Fibroblast of the aortic adventitia (primary cell): ENCODE measurements at places on chromosomes 12 and 14. TPM values are rescaled to one million over a fixed set of nuclear protein-coding genes. Genes with fewer than 3 reads are reported as not detected.

- no peak for DNase-seq
Observed at GRCh38 chr14:39180553-39180952, 5.5 kb downstream of the PNN start.

The FLRT2 gene
- 48.6 and 72.3 TPM in 2 replicates for total RNA-seq

DNA sequence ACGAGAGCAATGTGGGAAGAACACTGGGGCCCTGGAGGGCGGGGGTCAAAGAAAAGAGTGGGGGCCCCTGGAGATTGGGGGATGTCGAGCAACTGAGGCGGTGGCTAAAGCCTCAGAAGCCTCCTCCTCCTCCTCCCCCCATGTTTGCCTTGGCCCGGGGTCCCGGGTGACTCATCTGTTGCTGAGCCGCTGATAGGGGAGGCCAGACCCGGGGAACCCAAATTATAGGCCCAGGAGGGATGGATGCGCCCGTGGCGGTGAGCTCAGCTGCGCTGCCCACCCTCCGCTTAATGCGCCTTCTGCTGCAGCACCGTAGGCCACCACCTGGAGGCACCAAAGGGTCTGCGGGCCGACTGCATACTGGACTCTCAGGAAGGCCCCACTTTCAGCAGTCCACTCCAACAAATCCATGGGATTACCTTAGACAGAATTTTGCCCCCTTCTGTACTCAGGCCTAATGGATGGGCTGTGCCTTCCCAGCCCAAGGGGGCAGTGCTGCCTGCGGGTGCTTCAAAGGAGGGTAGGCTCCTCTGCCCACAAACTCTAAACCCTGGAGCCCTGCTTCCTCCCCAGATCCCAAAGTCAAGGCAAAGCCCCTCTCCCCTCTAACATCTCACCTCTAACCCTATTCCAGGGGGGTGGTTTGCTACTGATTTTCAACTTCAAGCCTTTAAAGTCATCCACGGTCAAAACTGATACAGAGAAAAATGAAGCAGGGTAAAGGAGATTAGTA is 2.6 kb upstream of the WNT10B start:
- DNase-seq: peak; percentile 87

DNA sequence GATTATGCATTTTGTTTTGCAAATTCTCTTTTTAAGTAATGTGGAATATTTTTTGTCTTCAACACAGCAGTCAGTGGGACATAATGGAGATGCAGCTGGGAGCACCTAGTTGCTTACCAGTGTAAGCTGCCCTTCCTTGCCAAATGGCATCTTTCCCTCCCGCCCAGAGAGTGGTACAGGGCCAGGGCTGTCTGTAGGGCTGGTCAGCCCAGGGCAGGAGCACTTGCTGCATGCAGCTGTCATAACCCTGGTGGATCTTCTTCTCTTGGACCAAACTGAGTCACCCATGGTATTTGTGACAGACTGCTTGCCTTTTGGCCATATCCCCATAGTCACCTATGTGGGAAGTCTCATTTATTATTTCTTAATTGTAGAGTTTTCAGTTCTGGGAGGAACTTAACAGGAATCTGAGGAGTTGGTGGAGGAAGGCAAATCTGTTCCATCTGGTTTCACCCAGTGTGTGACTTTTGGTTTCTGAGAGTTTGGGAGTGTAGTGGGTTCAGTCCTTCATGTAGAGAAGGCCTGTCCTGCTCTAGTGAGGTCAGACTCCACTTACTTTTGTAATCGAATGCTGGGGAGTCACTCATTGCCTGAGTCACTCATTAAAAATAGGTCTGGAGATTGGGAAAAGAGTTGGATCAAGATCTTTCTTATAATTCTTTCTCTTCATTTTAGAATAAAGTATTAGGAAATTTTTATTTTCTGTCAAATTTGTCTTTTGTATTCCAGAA is 62.0 kb upstream of the ASPG start:
- DNase-seq: no peak

DNA sequence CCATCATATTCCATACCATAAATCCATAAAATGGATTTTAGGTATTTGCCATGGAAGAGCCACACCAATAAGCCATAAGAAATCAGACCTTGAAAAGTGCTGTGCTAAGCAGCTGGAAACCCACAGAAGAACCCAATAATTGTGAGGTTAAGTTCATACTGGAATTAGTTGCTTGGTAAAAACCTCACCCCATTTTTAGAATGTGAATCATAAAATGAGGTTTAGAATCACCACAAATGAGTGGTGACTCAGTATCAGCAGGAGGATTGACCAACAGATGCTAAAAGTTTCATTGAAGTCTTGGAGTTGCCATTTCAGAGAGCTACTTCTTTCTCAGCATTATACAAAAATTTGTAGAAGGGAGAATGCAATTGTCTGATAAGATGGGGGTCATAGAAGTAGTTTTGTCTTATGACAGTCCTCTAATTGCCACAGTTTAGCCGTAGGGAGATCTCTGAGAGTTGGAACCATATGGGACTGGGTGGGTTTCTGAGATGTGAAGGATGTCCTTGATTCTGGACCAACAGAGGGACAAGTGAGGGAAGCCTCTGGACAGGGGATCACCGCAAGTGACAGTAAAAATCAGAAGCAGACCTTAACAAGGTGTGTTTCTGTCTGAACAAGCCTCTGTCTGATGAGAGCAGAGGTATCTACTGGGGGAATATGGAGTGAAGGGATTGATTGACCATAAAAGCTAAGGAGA is 1.4 kb upstream of the STON2 start:
- DNase-seq: peak; percentile 94

DNA sequence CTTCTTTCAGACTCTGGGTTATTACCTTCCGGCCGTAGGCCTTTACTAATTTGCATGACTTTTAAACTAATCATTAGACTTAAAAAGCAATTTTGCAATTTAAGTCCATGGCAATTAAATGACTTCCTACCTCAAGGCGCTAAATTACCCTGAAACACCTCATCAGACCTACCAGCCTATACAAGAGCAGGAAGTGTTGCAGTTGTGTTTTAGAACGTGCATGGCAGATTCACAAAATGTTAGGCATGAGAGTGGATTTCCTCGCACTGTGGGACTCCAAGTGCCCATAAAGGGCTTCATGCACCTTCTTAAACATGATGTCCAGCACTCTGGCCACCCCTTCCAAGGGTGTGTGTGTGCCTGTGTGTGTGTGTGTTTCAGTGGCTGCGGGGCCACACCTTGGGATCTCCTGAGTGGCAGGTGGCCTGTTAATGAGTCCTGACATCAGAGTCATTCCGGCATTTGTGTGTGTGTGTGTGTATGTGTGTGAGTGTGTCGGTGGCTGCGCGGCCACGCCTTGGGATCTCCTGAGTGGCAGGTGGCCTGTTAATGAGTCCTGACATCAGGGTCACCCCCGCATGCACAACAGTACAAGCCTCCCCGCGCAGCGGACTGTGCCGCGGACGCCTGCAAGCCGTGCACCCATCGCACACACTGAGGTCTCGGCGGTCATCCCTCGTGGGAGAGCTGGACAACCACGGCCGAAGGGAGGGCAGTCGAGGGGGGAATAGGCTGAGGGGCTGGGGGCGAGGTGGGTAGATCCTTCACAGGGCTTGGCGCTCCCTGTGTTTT is 900 bp downstream of the C2CD5 start:
- peak; percentile 20 for DNase-seq

DNA sequence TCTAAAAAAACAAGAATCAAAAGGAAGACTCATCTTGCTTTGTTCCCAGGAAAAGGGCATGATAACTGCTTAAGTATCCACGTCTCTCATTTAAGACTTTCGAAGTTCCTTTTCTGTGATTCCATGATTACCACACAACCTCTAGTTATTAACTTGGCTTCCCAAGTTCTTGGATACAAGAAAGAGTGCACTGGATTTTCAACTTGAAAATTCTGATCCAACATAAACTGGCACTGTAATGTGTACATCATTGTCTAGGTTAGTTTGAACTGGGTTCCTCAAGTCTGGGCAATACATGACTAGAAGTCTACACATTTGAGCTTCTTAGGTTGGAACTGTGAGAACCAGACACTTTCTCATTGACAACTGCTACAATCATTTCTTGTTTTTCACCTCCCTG is 1.6 kb downstream of the KLHL28 start:
- peak; percentile 22 for DNase-seq

- DNase-seq: no peak
Observed at GRCh38 chr12:111429828-111430432, 24.2 kb downstream of the SH2B3 start.

DNA sequence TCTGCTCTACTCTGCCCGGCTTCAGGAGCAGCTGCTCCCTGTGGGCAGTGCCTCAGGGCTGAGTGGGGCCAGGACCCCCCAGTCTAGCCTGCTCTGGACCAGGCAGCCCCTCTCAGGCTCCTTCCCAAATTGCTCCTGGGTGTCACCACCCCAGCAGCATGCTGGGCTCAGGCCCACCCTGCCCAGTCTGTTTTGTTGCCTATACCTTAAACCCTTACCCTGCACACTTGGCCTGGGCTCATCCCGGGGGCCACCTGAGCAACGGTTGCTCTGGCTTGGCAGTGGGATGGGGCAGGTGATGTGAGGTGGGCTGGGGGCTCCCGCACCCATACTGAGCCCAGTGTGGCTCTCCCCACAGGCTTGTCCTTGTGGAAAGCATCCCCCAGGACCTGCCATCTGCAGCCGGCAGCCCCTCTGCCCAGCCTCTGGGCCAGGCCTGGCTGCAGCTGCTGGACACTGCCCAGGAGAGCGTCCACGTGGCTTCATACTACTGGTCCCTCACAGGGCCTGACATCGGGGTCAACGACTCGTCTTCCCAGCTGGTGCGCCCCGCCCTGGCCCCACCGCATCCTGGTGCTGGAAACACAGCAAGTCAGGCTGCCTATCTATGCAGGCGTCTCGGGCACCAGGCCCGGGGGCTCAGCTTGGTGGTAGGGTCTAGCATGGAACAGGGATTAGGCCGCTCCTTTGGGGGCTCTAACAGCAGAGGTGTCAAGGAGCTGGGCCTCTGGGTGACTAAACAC is 3.9 kb downstream of the PLD4 start:
- DNase-seq: no peak

DNA sequence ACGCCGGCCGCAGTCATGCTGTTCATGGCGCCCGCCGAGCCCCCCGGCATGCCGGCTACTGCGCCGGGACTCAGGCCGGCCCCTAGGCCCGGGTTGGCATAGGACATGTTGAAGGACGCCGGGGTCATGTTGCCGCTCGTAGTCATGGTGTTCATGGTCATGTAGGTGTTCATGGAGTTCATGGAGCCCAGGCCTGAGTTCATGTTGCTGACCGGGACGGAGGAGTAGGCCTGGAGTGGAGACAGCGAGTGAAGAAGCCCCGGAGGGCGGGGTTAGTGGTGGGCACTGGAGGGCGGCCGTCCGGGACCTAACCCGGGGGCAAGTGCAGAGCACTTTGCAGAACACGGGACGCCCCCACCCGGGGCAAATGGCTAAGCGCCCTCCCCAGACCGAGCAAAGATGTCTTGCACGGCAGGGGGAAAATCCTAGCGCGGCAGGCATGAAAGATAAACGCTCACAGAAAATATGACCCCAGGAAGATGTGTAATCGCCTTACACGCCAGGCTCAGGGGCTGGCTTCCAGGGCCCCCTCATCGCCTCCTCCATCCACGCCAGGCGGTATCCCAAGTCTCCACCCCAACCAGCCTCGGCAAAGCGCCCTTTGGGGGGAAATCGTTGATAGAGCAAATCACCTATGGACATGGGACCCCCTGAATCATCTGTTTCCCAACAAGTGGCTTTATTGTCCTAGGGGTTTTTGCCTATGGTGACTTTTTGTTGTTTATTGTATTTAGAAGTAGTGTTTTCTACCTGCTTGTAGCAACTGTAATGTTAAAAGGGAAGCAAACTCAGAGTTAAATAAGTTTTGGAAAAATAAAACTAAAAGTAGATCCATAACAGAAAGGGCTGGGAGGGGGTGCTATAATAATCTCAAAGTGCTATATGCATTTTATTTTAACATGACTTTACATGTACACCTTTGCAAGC is 2.3 kb downstream of the FOXA1 start:
- no peak for DNase-seq

DNA sequence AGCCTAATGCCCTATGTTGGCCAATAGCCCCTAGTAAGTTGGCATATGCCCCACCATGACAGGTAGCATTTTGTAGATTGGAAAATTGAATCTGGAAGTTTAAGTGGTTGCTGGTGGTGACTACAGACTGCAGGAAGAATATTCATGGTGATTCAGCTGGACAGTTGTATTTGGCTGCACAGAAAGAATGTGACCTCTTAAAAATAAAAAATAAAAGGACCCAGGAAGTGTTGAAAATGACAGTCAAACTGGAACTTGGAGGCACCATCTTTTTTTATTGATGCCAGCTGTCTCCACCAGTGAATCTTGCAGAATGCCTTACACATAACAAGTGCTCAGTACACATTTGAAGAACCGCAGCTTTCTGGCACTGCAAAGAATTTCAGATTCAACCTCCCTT is 73.9 kb downstream of the PRMT8 start:
- DNase-seq: no peak

The UNC119B gene
- 18.2 and 19.8 TPM in 2 replicates for total RNA-seq

The CRACR2A gene
- 4.8 and 16.8 TPM in 2 replicates for total RNA-seq

DNA sequence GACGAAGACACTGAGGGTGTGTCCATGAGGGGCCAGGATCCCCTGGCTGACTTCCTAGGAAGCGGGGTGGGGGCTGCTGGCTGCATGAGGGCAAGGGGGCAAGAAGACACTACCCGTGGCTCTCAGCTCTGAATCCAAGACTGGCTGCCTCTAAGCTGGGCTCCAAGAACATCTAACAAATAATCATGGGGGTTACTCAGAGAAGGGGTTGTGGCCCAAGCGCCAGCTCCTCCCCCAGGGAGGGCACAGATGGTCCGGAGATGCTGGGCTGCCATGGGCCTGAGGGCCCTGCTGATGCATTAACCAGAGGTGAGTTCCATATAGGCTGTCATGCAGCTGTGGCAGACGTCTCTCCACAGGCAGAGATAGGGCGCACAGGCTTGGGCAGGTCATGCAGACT is 14.3 kb downstream of the SYNDIG1L start:
- DNase-seq: no peak

- DNase-seq: no peak
Observed at GRCh38 chr14:22255017-22255950, 333.7 kb downstream of the DAD1 start.

The EIF2B2 gene
- 16.4 and 34.2 TPM in 2 replicates for total RNA-seq

- peak; percentile 53 for DNase-seq
Observed at GRCh38 chr14:77988096-77988870, 181.9 kb upstream of the NRXN3 start.

The KRT2 gene
- total RNA-seq: not detected in 2 replicates
